Activated naive CD4-positive, alpha-beta T cell treated with anti-CD3 and anti-CD28 coated beads for 36 hours (primary cell): ENCODE measurements at places on chromosomes 11 and 22.

GRCh38 chr11:120160436-120160835 lies 22.5 kb upstream of the TRIM29 start:
- DNase-seq: no peak
- no peaks in the 10 kb centered on the region for H3K4me1 ChIP-seq
- H3K27ac ChIP-seq: no peak overlapping the region
- H3K4me3 ChIP-seq: no peak overlapping the region

- DNase-seq: no peak
- H3K4me3 ChIP-seq: no peak overlapping the region
- H3K27me3 ChIP-seq: peaks cover 2% of the 10 kb centered on the region
- H3K4me1 ChIP-seq: no peaks in the 10 kb centered on the region
These were observed 280.8 kb upstream of the CCDC90B start for GRCh38 chr11:83566950-83567349.

DNA sequence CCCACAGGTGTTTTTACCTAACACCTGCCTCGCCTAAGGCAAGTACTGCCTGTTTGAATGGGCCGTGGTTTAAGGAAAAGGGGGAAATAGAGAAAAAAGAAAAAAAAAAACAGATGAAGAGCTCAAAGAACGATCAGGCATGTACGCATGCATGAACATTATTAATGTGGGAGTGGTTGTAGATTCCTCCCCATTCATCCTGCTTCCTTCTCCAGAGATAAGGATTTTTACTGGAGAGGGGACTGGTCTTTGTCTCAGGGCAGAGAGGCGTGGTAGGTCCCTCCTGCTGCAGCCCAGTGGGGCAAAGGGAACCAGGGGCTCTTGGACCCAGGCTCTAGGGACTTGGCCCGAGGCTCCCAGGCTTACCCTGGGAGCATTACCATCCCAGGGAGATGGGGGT lies 23.1 kb downstream of the RPS6KA4 start:
- H3K27me3 ChIP-seq: no peaks in the 10 kb centered on the region
- DNase-seq: no peak
- no peaks in the 10 kb centered on the region for H3K36me3 ChIP-seq

DNA sequence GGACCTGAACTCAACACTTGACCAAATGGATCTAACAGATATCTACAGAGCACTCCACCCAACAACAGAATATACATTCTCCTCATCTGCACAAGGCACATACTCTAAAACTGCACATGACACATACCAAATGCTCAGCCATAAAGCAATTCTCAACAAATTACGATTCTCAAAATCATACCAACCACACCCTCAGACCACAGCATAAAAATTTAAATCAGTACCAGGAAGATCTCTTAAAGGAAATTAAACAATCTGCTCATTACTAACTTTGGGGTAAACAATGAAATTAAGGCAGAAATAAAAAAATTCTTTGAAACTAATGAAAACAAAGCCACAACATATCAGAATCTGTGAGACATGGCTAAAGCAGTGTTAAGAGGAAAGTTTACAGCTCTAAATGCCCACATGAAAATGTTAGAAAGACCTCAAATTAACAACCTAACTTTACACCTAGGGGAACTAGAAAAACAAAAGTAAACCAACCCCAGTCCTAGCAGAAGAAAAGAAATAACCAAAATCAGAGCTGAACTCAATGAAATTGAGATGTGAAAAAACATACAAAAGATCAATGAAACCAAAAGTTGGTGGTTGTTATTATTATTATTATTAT lies 37.2 kb downstream of the TMEM123 start:
- H3K27me3 ChIP-seq: no peaks in the 10 kb centered on the region
- no peak for DNase-seq
- peaks cover 28% of the 10 kb centered on the region for H3K36me3 ChIP-seq
- peak overlapping the region; percentile 50 for H3K4me3 ChIP-seq
- H3K27ac ChIP-seq: peak overlapping the region; percentile 84

GRCh38 chr22:19554834-19555404 lies 30.7 kb upstream of the CLDN5 start:
- H3K27ac ChIP-seq: no peak overlapping the region
- no peaks in the 10 kb centered on the region for H3K27me3 ChIP-seq
- H3K36me3 ChIP-seq: no peaks in the 10 kb centered on the region

GRCh38 chr11:100585728-100586127 lies 101.4 kb upstream of the ARHGAP42 start:
- DNase-seq: no peak
- no peaks in the 10 kb centered on the region for H3K27me3 ChIP-seq
- H3K27ac ChIP-seq: no peak overlapping the region
- H3K4me3 ChIP-seq: no peak overlapping the region
- no peaks in the 10 kb centered on the region for H3K4me1 ChIP-seq

- no peaks in the 10 kb centered on the region for H3K36me3 ChIP-seq
- peaks cover 2% of the 10 kb centered on the region for H3K27me3 ChIP-seq
These were observed 80.3 kb downstream of the CADM1 start for GRCh38 chr11:115423728-115424459.

GRCh38 chr11:1750840-1751530 lies 590 bp upstream of the IFITM10 start:
- H3K27ac ChIP-seq: no peak overlapping the region
- no peak overlapping the region for H3K4me3 ChIP-seq
- peaks cover 13% of the 10 kb centered on the region for H3K27me3 ChIP-seq
- H3K4me1 ChIP-seq: peaks cover 27% of the 10 kb centered on the region

DNA sequence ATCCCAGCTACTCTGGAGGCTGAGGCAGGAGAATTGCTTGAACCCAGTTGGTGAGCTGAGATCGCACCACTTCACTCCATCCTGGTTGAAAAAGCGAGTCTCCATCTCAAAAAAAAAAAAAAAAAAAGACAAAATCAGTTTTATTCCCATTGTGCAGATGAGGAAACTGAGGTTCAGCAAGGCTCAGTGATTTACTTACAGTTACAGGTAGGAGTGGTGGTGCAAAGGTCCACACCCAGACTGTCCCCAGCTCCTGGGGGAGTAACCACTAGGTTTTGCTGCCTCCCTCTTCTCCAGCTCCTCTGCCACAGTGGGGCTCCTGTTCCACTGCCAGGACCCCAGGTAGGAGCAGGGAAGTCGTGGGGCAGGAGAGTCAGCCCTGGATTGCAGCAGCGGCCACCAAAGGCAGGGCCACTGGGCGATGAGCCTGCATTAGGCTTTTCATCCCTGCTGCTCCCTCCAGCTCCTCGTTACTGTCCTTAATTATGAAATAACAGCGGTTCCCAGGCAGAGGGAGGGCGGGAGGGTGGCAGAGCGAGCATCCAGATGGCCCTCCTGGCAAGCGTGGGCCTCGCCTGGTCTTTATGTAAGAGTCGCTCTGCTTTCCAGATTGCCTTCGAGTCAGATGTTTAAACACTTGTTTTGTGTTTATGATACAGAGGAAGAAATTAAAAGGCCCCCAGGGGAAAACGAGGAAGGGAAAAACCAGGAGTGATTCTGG lies 15.5 kb upstream of the RASD2 start:
- no peaks in the 10 kb centered on the region for H3K4me1 ChIP-seq
- DNase-seq: no peak
- peaks cover 10% of the 10 kb centered on the region for H3K27me3 ChIP-seq
- H3K4me3 ChIP-seq: no peak overlapping the region
- H3K36me3 ChIP-seq: no peaks in the 10 kb centered on the region
- H3K27ac ChIP-seq: no peak overlapping the region

GRCh38 chr11:114124601-114125144 lies 65.2 kb downstream of the ZBTB16 start:
- no peaks in the 10 kb centered on the region for H3K27me3 ChIP-seq
- peaks cover 3% of the 10 kb centered on the region for H3K4me1 ChIP-seq
- no peak overlapping the region for H3K27ac ChIP-seq
- H3K36me3 ChIP-seq: no peaks in the 10 kb centered on the region
- no peak overlapping the region for H3K4me3 ChIP-seq

GRCh38 chr11:118358071-118358470 lies 1.3 kb upstream of the UBE4A start:
- H3K27me3 ChIP-seq: no peaks in the 10 kb centered on the region
- no peak overlapping the region for H3K4me3 ChIP-seq
- peaks cover 46% of the 10 kb centered on the region for H3K4me1 ChIP-seq
- H3K27ac ChIP-seq: peak overlapping the region; percentile 34
- peaks cover 5% of the 10 kb centered on the region for H3K36me3 ChIP-seq

- peaks cover 15% of the 10 kb centered on the region for H3K27me3 ChIP-seq
- DNase-seq: peak; percentile 69
- peak within 1 kb of the TSS; percentile 87 for H3K4me3 ChIP-seq
- peak within 1 kb of the TSS; percentile 73 for H3K27ac ChIP-seq
These were observed at the start of gene CLTCL1 for GRCh38 chr22:19291580-19292457. Gene CLTCL1, minus strand, starts transcription at chr22:19291719. Its CDS starts 78 bp downstream, at chr22:19291641.

DNA sequence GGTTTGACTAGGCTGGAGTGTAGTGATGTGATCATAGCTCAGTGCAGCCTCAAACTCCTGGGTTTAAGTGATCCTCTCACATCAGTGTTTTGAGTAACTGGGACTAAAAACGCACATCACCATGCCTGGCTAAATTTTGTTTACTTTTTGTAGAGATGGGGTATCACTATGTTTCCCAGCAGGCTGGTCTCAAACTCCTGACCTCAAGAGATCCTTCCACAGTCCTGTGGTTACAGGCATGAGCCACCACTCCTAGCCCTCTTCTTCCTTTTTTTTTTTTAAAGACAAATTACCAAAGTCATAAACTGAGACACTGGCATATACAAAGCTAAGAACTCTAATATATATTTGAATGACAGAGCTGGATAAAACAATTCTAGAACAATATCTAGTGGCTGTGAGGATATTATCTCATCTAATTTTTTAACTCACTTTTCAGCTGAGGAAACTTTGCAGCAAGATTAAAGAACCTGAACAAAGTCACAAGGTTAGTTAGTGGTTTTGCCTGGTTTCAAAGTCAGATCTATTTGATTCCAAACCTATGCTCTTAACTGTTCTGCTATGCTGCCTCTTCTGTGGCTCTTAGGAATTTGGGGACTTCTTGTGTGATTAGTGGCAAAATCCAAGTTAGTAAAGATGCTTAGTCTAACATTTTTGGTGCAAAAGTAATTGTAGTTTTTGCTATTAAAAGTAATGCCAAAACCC lies 95.3 kb upstream of the RAG2 start:
- H3K4me3 ChIP-seq: no peak overlapping the region
- no peak overlapping the region for H3K27ac ChIP-seq
- peaks cover 31% of the 10 kb centered on the region for H3K27me3 ChIP-seq

DNA sequence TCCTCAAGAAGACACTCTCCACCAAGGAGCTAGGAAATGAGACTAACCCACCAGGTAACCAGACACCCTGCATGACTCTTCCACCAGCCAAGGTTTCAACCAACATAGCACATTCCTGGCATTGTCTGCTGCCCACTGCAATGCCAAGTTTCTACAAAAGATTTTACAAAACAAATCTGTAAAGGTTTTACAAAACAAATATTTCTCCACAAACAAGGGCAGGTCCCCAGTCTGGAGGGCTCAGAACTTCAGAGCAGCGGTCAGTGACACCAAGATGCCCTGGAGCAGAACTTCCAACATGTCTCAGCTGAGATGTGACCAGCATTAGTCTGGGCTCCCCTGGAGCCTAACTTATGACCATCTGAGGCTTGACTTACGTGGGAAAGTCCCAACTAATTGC lies 14.0 kb downstream of the GALNT18 start:
- no peaks in the 10 kb centered on the region for H3K4me1 ChIP-seq
- peaks cover 9% of the 10 kb centered on the region for H3K27me3 ChIP-seq
- no peak for DNase-seq
- no peaks in the 10 kb centered on the region for H3K36me3 ChIP-seq
- no peak overlapping the region for H3K27ac ChIP-seq

- no peak for DNase-seq
- H3K27ac ChIP-seq: no peak overlapping the region
- H3K4me1 ChIP-seq: peaks cover 5% of the 10 kb centered on the region
These were observed 6.4 kb upstream of the MFRP start for GRCh38 chr11:119352857-119353260.

DNA sequence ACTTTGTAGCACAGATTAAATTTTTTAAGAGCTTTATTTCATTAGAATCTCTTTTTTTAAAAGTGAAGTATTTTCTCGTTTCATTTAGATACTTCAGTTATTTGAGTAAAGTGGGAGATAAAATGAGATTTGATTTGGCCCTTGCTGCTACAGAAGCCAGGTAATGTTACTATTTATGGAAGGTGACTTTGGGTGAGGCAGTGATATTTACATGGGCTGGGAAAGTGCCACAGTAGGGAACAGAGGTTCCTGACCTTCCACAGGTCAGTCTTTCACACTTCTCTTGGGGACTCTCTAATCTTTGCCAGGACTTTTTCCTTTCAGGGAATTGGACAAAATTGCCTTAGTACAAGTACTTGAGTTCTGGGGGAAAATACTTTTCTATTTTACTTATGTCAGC lies 20.4 kb downstream of the CTR9 start:
- H3K27me3 ChIP-seq: no peaks in the 10 kb centered on the region
- H3K36me3 ChIP-seq: peaks cover 24% of the 10 kb centered on the region
- no peak for DNase-seq

DNA sequence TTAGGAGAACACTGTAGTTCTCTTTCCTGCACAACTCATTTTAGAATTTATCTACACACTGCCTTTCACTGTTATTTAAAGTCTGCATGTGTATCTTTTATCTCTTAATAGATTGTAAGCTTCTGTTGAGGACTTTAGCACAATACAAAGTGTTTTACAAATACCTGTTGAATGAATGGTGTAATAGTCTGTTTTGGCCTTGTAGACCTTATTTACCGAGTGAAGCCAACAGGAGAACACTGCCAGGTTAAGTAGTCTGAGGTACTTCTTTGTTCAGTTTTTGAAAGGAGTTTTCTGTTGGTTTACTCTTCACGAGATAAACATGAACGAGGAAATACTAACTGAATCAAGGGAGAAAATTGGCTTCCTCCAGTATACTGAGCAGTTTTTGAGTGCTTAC lies 31.0 kb downstream of the SIK2 start:
- no peaks in the 10 kb centered on the region for H3K27me3 ChIP-seq
- peaks cover 33% of the 10 kb centered on the region for H3K4me1 ChIP-seq
- no peak for DNase-seq
- H3K4me3 ChIP-seq: no peak overlapping the region
- peaks cover 10% of the 10 kb centered on the region for H3K36me3 ChIP-seq
- no peak overlapping the region for H3K27ac ChIP-seq

DNA sequence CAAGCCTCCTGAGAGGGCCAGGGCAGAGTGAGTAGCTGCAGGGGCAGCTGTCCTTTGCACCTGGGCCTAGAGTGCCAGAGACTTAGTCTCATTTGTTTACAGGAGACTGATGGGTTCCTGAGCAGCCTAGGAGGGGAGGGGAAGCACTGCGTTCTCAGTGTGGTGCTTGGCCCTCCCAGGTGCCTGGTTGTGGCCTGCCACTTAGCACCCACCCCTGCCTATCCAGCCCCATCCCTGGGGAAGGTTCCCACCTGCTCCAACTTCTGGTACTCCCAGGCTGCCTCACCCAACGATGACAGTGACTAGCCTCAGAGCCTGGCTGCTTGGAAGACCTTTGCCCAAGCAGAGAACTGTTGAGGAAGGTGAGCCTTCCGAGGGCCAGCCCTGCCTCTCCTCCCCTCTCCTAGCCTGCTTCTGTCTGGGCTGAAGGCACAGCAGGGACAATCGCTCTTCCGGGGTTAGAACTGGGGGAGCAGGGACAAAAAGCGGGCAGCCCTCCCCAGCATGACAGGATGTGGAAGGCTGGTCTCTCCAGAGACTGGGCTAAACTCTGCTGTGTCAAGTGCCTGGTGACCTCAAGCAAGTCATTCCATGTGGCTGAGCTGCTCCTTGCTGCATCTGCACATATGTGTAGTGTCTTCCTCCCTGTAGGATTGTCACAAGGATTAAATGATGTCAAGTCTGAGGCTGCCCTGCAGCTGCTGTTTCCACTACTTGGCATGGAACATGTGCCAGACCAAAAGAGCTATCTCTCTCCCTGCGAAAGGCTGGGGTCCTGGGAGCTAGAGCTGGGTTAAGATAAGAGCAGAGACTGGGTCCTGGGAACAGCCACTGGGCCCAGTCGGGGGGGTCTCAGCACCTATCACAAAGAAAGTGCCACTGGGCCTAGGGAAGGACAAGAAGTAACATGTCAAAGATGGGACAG lies 9.9 kb downstream of the KCNQ1OT1 start:
- no peak overlapping the region for H3K27ac ChIP-seq
- no peaks in the 10 kb centered on the region for H3K4me1 ChIP-seq
- H3K27me3 ChIP-seq: no peaks in the 10 kb centered on the region
- H3K4me3 ChIP-seq: no peak overlapping the region
